Mucosa of gallbladder (tissue), 1 donor: ENCODE measurements at places on chromosomes 4 and X. TPM values are rescaled to one million over a fixed set of nuclear protein-coding genes. Genes with fewer than 3 reads are reported as not detected.

Gene GNL3L
- 32.9 TPM for total RNA-seq

Gene SSX3
- total RNA-seq = not detected

Gene TEX11
- 0.14 TPM for total RNA-seq

Gene PRICKLE3
- 16.3 TPM for total RNA-seq

Gene DCAF8L1
- total RNA-seq = not detected

Gene PRRG3
- 0.46 TPM for total RNA-seq
